ENCODE measurements at places on chromosomes 13 and 19. TPM values are rescaled to one million over a fixed set of nuclear protein-coding genes. Genes with fewer than 3 reads are reported as not detected.

Gene CERS1
- 4.8 TPM for total RNA-seq

GRCh38 chr13:78087966-78088678, 169.5 kb upstream of the EDNRB start:
- no peak for DNase-seq

DNA sequence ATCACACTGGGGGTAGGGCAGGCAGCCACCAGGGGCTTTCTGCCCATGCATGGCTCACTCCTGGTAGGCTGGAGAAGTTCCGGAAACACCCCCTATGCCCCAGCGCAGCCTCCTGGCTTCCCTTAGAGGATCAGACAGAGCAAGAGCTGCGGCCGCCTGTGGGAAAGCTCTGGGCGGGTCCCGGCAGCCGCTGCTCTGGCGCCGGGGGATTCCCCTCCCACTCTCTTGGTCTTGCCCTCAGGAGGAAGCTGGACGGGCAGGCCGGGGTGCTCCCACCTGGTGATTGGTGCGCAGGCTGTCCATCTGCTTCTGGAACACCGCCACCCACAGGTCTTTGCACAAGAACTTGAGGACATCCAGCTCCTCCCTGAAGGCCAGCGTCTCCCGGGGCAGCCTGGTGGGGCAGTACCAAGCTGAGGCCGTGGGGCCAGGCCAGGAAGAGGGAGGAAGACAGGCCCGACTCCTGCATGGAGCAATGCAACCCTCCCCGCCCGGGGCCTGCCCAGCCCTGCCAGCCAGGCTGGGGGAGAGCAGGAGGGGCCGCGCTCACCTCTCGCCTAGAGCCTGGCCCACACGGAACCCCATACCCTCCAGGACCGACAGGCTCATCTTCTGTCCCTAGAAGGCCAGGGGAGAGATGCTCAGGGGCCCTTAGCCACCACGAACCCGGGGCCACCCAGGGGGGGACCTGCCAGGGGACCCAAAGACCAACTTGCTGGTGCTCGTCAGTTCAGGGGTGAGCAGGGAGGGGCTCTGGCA, 4.0 kb upstream of the NKPD1 start:
- peak; percentile 82 for DNase-seq

Gene SHISA7
- total RNA-seq: not detected

GRCh38 chr19:57817976-57818375, 3.3 kb upstream of the ZNF552 start:
- DNase-seq: no peak

- no peak for DNase-seq
Observed at GRCh38 chr19:32810452-32810851, 59.1 kb downstream of the SLC7A9 start.

DNA sequence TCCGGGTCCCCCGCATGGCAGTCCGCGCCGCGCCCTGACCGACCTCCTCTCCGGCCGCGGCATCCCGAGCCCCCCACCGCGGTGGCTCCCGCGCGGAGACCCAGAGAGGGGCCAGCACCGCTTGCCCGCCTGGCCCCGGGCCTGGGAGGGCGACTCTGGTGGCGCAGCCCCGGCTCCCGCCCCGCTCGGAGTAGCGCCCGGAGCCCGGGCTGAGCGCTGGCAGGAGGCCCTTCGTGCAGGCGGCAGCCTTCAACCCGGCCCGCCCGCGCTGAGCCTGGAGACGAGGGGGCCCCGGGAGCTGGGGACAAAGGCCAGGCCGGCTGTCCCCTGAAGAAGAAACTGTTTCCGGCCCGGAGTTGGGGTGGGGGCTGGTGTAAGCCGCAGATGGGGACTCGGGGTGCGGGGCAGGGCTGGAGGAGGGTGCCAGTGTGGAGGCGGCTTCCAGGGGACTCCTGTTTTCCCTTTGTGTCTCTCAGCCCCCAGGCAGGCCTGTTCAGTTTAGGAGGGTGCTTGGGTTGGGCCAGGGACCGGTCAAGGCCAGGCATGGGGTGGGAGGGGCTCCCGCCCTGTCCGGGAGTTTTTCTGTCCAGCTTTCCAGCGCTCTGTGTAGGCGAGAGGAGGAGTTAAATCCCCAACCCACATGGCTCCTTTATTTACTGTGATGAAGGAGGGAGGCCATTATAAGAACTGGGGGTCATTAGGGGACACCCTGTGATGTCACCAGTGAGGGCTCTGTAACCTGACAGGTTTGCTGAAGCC, 935 bp downstream of the LRP3 start:
- DNase-seq: peak; percentile 34

- no peak for DNase-seq
Observed at GRCh38 chr13:110938662-110939421, 24.0 kb upstream of the ANKRD10 start.

Gene GAPDHS
- not detected for total RNA-seq

DNA sequence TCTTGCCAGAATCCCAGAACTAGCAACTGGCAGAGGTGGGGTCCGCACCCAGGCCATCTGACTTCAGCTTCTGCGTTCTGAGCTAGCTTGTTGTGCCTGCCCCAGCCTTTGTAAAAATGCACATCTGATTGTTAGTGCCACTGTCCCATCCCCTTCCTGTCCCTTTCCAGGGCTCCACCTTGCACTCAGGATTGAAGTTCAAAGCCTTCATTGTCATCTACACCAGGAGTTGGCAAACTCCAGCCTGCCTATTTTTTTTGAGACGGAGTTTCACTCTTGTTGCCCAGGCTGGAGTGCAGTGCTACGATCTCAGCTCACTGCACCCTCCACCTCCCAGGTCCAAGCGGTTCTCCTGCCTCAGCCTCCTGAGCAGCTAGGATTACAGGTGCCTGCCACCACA, 2.9 kb downstream of the THOP1 start:
- DNase-seq: no peak

DNA sequence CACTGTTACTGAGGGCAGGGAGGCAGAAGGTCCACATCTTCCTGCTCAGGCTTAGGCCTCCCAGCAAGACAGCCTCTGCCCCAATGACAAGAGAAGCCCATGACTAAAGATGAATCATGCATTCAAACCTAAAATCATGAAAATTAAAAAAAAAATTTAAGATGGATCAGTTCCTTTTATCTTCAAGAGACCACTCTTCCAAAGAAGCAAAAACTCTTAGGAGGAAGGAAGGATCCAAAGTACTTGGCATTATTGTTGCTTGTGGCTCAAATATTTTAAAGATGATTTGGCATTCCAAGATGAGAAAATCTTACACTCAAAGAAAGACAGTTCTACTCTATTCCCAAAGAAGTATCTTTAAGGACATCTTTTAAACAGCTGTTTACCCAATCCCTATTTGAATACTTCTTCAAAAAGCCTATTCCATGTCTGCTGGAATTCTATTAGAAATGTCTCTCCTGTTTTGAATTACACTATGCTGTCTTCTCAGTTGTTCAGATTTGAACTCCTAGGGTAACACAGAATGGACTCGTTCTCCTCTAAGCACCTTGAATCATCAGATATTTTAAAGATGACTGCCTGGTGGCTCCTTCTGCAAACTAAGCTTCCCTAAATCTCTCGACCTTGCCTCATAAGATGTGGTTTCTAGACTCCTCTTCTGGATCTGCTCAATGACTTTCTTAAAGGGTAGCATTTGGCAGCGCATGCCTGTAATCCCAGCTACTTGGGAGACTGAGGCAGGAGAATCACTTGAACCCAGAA, 7.0 kb downstream of the SERP2 start:
- DNase-seq: no peak

Gene CATSPERD
- not detected for total RNA-seq

Gene CYP2F1
- total RNA-seq: not detected

GRCh38 chr13:66216728-66217127, 1013.4 kb downstream of the PCDH9 start:
- peak; percentile 14 for DNase-seq

DNA sequence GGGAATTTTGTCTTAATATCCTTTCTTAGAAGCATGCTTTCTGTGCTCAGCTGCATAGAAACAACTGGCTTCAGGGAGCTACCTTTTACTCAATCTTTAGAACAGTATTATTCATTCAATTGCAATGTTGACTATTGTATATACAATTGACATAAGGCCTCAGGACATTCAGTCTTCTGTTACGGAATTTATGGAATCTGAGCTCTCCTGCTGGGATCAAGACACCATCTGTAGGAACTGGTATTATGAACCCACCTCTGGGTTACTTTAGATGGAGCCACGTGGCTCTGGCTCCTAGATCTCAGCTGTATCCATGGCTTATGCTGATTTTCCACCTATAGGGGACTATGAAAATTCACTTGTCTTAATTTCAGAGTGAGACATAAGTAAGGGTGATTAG, 716.2 kb upstream of the GPC6 start:
- no peak for DNase-seq

Gene FCER2
- total RNA-seq: not detected

Gene OR4F17
- not detected for total RNA-seq

- DNase-seq: no peak
Observed at GRCh38 chr19:28400953-28401671, 811.8 kb downstream of the UQCRFS1 start.

DNA sequence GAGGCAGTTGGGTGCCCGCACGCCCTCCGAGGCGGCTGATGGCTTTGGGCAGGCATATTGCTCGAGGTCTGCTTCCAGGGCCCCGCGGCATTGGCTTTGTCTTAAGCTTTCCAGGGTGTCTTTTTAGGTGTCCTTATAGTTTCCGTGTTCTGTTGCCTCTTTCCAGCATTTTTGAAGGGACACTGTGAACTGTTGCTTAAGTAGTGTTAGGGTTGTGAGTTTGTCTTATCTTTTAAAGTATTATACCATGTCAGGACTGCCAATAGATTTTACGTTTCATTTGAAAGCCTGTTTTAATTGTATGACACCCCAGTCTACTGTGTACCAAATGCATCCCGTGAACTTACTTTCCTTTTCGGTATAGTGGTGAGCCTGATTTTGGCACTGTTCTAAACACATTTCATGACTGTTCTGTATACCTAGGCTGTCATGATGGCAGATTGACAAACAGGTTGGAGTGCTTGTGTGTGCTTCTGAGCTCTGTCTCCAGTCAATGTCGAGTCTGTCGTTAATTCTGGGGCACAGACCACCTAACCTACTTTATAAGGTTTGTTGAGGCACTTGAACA, 656 bp downstream of the PCCA start:
- no peak for DNase-seq

GRCh38 chr19:35344511-35345031, 3.1 kb upstream of the FFAR1 start:
- DNase-seq: no peak

- DNase-seq: no peak
Observed at GRCh38 chr13:92029641-92030040, 631.2 kb downstream of the GPC5 start.

- DNase-seq: no peak
Observed at GRCh38 chr19:33463199-33463598, 58.4 kb downstream of the PEPD start.

Gene MCEMP1
- total RNA-seq: 0.43 TPM

DNA sequence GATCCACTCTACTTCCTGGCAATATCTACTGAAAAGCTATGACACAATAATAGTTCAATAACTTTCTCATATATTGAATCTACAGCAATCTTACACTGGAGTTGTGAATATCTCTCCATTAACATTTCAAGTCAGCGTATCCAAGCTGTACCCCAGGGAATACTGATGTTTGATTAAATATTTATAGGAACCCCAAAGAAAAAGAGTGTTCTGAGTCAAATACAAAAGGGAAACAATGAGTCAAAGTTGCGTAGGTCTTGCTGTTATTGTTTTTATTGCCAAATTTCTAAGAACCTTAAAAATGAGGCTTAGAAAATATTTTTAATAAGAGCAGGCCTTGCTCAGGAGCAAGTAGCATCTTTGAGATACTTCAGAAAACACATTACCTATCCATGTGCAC, 415.5 kb downstream of the FGF14 start:
- DNase-seq: no peak

Gene KLHL1
- total RNA-seq: 0.14 TPM

Gene ITGBL1
- total RNA-seq: 36.6 TPM

- DNase-seq: peak; percentile 12
Observed at GRCh38 chr19:19529783-19530422, 1.2 kb downstream of the YJEFN3 start.

Gene ZNF90
- 2.2 TPM for total RNA-seq

- no peak for DNase-seq
Observed at GRCh38 chr13:50384724-50385123, 369.5 kb downstream of the KCNRG start.

GRCh38 chr13:83229574-83230305, 652.5 kb downstream of the SLITRK1 start:
- no peak for DNase-seq

Gene FFAR3
- not detected for total RNA-seq

Gene CRLF1
- total RNA-seq: 2.6 TPM

DNA sequence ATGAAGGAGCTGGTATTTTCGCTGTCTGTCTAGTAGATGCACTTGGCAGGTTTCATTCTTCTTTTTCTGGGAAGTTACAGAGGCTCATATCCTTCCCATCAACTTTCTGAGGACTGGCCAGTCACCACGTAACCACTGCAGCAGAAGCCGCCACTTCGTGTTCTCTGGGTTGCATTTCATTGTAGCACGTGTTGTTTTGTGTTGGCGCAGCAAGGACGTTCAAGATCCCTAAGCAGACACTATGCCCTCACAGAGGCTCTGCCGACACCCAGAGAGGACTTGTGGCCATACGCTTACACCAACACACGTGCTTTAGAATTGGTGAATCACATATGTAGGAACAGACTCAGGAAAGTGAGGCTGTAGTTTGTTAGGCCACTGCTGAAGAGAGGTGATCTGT, 42.2 kb upstream of the TEX29 start:
- no peak for DNase-seq

Gene ZNF773
- total RNA-seq: 0.45 TPM

Gene ONECUT3
- total RNA-seq: not detected

DNA sequence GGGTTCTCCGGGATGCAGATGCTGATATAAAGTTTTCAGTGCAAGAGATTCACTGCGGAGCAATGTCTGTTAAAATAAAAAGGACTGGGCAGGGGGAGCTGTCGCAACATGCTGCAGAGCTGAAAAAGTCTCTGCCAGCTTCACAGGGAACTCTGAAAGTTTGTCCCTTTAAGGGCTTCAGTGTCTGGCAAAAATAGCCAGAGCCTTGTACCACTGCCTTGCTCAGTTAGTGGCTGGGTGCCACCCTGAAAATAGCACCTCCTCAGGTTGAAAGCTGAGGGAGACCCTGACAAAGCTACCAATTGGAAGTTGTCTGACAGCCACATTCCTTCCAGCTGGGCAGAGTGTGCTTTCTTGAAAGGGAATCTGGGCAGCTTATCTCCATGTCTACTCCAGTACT, 3.0 kb upstream of the NDFIP2 start:
- DNase-seq: no peak

Gene SHISA2
- 0.43 TPM for total RNA-seq

GRCh38 chr13:60646620-60647019, 249.6 kb downstream of the TDRD3 start:
- DNase-seq: no peak

Gene RBM42
- total RNA-seq: 46.9 TPM

DNA sequence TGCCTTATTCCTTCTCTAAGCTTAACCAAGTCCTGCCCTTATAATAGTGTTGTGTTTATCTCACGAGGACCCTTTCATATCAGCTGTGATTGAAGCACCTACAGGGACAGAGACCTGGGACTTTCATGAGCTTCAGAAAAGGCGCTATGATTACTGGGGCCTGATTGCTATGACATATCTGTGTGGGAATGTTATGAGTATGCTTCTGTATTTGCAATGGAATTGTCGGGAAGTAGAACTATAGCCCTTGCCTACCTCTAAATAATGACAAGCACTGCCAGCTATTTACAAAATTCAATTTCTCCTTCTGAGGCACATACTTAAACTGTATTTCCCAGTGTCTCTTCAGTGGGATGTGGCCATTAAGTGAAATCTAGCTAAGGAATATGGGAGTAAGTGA, 191.5 kb downstream of the LHFPL6 start:
- DNase-seq: no peak

Gene ZNF222
- total RNA-seq: not detected

GRCh38 chr13:63209330-63210017, 1793.8 kb upstream of the PCDH20 start:
- DNase-seq: no peak

All from stomach (tissue), 19 donors.